Mesangial cell (primary cell): ENCODE measurements at places on chromosomes 3 and 15. TPM values are rescaled to one million over a fixed set of nuclear protein-coding genes. Genes with fewer than 3 reads are reported as not detected.

NEO1 gene
- 12.9 and 34.9 TPM in 2 replicates for total RNA-seq

ANKRD63 gene
- not detected in 2 replicates for total RNA-seq

GCSAM gene
- total RNA-seq, result not detected in 2 replicates

RHCG gene
- not detected in 2 replicates for total RNA-seq

LARP6 gene
- 33.3 and 42.5 TPM in 2 replicates for total RNA-seq

ARPP19 gene
- 64.1 and 70.4 TPM in 2 replicates for total RNA-seq

TEX55 gene
- not detected in 2 replicates for total RNA-seq

MNS1 gene
- total RNA-seq, result 1.1 and 1.5 TPM in 2 replicates

CCDC39 gene
- total RNA-seq, result under 0.01 TPM in 1 of 2 replicates, not detected in the other
